Neural crest cell (in vitro differentiated cells): ENCODE measurements at places on chromosomes 4 and X. TPM values are rescaled to one million over a fixed set of nuclear protein-coding genes. Genes with fewer than 3 reads are reported as not detected.

- no peak for DNase-seq
Measured at GRCh38 chrX:68490644-68491043, 8.2 kb upstream of the YIPF6 start.

GRCh38 chrX:46376246-46376885, 168.9 kb downstream of the ZNF674 start:
- DNase-seq, result no peak

GRCh38 chr4:156762851-156763250, 208.7 kb downstream of the PDGFC start:
- DNase-seq, result no peak

- no peak for DNase-seq
Measured at GRCh38 chrX:153462291-153462690, 8.1 kb downstream of the HAUS7 start.

DNA sequence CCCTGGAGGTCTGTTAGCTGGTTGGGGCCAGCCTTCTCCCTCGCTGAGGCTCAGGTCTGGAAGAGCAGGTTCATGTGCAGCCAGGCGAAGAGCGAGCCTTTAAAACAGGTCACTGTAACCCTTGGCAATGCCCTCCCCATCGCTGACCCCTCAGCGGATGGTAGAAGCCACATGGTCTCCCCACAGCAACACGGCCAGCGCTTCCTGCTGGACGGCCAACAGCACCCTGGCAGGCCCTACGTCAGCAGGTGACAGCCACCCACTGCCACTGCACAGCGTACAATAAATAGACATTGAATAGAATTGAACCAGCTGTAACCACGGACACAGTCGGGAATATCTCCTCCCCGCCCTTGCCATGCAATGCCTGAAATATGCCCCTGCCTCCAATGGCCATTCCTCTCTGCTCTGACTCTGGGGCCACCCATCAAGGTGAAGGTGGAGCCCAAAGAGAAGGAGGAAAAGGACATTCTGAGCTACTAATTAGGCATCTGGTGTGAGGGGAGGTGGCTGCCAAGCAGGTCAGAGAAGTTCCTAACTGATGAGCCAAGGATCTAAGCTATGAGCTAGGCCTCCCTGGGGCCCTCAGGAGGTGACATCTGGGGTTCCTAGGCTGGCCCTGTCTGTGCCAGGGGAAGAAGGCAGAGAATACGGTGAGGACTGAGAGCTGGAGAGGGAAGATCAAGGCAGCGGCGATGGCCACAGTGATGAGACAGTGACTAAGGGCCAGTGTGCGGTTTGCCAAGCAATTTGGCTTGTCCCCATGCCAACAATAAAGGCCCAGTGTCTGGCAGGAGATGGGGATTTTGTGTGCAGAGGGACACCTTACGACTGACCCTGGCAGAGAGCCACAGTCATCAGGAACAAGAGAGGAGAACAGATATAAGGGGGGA, 202.3 kb downstream of the BCOR start:
- no peak for DNase-seq

Gene TRPC5OS
- total RNA-seq, result not detected in 2 replicates

DNA sequence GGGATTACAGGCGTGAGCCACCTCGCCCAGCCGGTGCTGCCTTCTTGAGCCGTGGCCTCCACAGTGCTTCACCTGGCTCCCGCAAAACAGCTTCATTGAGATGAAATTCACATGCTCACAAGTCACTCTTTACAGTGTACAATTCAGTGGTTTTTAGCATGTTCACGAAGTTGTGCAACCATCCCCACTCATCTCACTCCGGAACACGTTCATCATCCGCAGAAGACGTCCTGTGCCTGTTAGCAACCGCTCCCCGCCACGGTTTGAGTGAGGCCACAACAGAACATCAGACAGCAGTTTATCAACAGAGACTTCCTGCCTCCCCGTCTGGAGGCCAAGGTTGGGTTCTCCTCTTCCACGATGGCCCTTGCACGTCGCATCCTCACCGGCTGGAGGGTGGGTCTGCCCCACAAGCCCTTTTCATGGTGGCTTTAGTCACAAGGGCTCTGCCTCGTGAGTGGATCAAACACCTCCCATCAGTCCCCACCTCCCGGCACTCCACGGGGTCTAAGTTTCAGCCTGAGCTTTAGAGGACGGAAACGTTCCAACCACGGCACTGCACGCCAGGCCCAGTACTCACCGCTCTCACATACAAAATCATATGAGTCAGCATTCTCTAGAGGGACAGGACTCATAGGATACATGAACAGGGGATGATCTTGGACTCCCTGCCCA, 29.6 kb upstream of the SPON2 start:
- DNase-seq, result no peak

Gene ABCG2
- 5.1 and 5.3 TPM in 2 replicates for total RNA-seq

DNA sequence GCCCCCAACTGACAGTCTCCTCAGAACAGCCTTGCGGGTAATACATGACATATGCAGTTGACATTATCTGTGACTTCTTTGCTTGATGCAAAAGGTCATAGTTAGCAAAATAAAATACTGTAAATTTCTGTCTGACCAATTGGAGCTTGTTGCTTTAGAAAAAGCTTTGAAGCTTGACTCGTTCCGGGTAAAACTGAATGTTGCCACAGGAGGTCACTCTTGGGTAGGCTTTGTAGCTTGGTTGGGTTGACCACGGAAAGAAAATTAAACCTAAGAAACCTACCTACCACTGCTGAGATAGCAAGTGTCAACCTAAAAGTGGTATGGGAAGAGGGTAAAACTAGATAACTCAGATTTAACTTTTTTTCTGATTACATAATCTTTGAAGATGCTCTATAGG, 23.2 kb downstream of the PRPS2 start:
- peak; percentile 28 for DNase-seq

GRCh38 chr4:11152684-11153083, 276.0 kb downstream of the HS3ST1 start:
- DNase-seq, result no peak

DNA sequence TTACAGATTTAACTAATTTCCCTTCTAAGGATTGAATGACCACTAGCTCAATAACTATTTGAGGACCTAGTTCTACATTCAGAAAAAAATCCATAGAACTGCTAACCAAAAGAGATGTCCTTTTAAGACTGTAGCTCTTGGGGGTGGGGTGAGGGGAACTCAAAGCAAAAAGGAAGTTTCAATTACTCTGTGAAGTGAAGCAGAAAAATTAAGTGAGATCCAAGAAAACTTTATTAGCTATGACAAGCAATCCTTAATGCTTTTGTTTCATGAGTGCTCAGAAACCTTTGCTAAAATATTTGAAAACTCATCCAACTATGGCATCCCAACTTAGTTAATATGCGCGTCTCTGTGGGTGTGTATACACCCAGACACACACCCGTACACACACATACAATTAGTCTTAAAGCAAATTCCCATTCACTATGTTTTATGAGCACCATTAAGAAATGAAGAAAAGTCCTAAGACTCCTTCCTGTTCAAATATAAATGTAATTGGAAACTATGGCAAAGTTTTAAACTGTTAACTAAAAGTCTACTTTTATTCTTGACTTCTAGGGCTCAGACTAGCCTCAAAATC, 44.5 kb downstream of the GPC4 start:
- DNase-seq, result no peak

Gene PDZD4
- 48.8 and 52.5 TPM in 2 replicates for total RNA-seq

Gene DMD
- 8.6 and 9.7 TPM in 2 replicates for total RNA-seq

Gene ANXA3
- total RNA-seq, result 0.39 TPM in 1 of 2 replicates, not detected in the other

Gene LRIT3
- 0.14 and 0.19 TPM in 2 replicates for total RNA-seq

- no peak for DNase-seq
Measured at GRCh38 chr4:158786121-158786601, 17.3 kb downstream of the FNIP2 start.

GRCh38 chr4:87392183-87392582, 1.2 kb upstream of the HSD17B11 start:
- DNase-seq, result no peak

DNA sequence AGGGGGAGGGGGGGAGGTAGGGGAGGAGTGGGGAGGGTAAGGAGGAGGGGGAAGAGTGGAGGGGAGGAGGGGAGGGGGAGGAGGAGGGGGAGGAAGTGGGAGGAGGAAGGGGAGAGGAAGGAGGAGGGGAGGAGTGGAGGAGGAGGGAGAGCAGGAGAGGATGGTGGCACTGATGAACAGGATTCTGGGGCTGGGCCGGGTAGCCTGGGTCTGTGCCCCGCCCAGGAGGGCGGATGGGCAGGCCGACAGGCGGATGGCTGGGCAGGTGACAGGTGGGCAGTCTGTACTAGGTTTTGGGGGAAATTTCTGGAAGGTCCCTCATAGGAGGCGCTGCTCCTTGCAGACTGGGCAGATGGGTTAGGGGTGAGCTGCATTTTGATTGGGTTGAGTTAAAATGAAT, 66.0 kb upstream of the ADRA2C start:
- DNase-seq, result no peak

GRCh38 chr4:81751531-81752289, 280.0 kb upstream of the RASGEF1B start:
- DNase-seq, result no peak

Gene GAGE2A
- not detected in 2 replicates for total RNA-seq

DNA sequence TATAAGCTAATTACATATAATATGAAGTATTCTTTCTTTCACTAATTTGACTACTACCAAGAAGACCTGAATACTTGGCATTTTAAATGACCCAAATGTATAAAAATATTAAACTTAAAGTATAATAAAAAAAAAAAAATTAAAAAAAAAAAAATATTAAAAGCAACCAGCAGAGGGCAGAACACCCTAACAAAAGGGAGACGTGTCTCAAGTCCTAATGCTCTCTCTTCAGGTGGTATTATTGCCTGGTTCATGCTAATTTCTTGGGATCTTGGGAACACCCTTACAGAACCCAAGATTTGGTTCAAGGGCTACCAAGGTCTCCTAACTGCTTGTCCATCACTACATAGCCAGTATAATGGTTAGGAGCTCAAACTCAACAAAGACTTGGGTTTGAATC, 754.8 kb downstream of the RAB28 start:
- DNase-seq, result no peak

DNA sequence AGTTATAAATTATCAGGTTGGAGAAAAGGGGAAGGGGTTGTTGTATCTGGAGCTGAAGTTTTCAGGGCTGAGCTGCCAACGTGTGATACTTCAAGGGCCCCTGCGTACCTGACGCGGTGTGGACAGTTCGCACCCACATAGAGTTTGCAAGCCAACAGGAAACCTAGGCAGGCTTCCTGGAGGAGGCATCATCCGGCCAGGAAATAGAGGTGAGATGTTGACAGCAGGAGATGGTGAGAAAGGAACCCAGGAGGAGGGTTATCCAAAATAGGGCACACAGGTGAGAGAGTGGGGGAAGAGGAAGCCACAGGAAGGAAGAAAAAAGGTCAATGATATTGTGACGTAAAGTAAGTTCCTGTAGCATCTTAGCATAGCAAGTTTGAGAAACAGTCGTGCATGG, 127.2 kb downstream of the DHRSX start:
- DNase-seq, result no peak

Gene RTL9
- 0.30 and 0.37 TPM in 2 replicates for total RNA-seq

DNA sequence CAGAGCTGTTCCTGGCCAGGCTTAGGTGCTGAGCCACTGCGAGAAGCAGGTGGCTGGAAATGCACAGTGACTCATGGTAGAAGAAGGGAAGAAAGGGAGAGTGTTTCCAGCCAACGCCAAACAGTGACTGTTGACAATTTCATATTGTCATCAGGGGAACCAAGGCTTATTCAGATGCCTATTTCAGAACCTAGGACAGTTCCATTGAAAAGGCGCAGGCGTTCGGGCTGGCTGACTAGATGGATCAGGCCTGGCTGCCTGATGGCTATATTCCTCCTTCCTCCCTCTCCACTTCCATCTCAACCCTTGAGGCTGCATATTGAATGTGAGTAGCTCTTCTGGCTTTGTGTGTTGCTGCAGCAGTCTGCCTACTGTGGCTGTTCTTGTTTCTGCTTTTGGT, 73.0 kb upstream of the FRMPD4 start:
- DNase-seq, result no peak

GRCh38 chr4:118676128-118676527, 9.1 kb upstream of the METTL14 start:
- no peak for DNase-seq

GRCh38 chr4:145868637-145869409, 69.8 kb downstream of the ZNF827 start:
- DNase-seq, result no peak

Gene TMEM156
- not detected in 2 replicates for total RNA-seq

DNA sequence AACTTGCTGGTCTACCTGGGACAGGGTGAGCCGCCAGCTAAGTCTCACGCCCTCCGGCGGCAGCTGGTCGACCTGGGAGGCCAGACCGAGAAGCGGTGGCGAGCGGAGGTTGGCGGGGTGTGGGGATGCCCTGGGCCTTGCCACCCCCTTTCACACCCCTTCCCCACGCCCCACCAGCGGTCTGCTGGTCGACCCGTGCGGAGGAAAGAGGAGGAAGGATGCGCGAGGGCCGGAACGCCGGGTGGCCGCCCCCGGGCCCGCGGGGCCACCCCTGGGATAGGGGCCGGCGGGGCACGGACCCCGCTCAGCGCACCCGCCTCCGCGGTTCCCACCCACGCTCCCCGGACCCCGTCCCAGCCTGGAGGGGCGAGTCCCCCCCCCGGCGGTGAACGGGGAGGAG, 28.3 kb upstream of the DCAF12L1 start:
- DNase-seq, result no peak

GRCh38 chr4:76957004-76957738, 7.6 kb downstream of the SEPTIN11 start:
- no peak for DNase-seq

GRCh38 chrX:101530944-101531343, 19.4 kb upstream of the ARMCX1 start:
- DNase-seq, result no peak

- peak; percentile 13 for DNase-seq
Measured at GRCh38 chr4:163344147-163345125, 744 bp downstream of the NPY5R start.

Gene IL15
- not detected in 2 replicates for total RNA-seq

Gene RAB9B
- 3.4 and 3.7 TPM in 2 replicates for total RNA-seq

- DNase-seq, result no peak
Measured at GRCh38 chr4:127174616-127175015, 458.1 kb upstream of the INTU start.

Gene MAGEB2
- total RNA-seq, result not detected in 2 replicates

DNA sequence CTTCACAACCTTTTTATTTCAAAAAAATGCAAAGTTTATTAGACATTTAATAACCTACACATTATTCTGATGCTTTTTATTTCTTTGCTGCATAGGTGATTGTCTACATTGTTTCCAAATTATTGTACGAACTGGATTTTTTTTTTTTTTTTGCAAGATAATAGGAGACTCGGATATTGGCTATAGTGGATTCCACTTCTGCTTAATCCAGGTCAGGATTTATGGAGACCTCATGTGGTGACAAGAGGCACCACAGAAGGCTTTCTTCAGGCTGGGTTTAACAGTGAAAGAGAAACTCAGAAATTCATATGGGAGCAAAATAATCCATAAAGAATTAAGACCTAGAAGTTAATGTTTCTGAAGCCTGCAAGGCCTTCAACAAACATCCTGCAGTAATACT, 2.4 kb upstream of the SLIT2 start:
- no peak for DNase-seq

DNA sequence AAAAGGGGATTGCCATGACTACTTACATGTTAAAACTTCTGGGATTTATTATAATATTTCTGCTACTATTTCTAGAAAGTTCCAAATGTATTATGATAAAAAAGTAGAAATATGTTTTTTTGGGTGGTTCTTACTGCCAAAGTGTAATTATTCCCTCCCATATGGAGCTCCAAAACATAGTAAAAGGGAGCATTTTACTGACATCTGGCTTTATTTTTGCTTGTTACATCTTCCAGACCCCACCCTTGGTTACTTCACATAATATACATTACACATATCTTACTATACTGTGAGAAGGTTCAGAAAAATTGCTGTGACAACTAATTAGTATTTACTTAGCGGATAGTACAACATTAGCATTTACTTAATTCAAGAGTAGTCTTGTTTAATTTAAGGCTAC, 205.1 kb upstream of the TLL1 start:
- no peak for DNase-seq

- no peak for DNase-seq
Measured at GRCh38 chr4:170139764-170140163, 50.0 kb upstream of the AADAT start.
